RPMI7951 (cell line): ENCODE measurements at places on chromosomes 6 and 20. TPM values are rescaled to one million over a fixed set of nuclear protein-coding genes. Genes with fewer than 3 reads are reported as not detected.
A peak's percentile ranks its signal among the peaks of the same experiment; 100 is the strongest.

- DNase-seq: no peak
Measured at GRCh38 chr6:112005013-112005371, 48.9 kb upstream of the CCN6 start.

DNA sequence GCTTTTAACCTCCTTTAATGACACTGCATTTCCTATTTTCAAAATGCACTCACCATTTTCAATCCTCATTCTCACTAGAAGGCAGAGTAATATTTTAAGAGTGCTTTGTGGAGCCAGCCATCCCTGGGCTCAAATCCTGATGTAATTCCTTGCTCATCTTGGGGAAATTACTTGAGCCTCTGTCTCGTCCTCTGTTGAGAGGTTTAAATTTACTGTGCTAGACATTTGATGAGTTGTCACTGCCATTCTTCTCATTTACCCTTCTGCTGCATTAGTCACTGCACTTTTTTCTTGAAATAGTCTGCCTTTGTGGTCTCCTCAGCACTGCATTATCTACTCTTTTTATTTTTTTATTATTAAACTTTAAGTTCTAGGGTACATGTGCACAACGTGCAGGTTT lies 150.0 kb upstream of the HDDC2 start:
- DNase-seq: no peak

GRCh38 chr20:57476084-57476526 lies 48.8 kb downstream of the CTCFL start:
- no peak for DNase-seq

- peak; percentile 73 for DNase-seq
Measured at GRCh38 chr20:54176610-54177009, 2.8 kb upstream of the CYP24A1 start.

DNA sequence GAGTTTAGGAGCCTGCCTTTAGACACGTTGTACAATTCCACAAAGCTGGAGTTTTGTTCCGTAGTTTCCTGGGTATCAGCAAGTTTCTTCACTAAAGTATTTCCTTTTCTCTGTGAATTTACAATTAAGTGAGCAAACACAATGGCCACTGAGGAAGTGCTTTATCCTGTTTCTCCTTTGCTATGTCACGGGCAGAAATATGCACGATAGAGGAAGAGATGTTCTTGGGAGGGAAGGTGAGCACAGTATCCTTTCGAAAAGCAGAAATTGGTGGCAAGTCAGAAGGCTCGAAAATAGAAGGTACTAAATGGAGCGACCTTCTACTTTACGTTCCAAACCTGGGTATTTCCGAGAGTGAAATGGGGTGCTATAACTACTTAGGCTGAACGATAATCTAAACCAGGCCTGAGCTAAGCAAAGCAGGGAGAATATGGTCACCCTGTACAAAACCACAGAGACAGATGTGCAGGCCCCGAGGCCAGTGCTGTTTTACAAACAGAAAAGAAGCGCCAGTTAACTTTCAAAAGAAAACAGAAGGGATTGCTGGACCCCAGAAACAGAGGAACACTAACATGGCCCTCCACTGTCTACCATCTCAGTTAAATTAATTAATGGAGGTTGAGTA lies 259.6 kb downstream of the TBC1D7 start:
- DNase-seq: no peak

DNA sequence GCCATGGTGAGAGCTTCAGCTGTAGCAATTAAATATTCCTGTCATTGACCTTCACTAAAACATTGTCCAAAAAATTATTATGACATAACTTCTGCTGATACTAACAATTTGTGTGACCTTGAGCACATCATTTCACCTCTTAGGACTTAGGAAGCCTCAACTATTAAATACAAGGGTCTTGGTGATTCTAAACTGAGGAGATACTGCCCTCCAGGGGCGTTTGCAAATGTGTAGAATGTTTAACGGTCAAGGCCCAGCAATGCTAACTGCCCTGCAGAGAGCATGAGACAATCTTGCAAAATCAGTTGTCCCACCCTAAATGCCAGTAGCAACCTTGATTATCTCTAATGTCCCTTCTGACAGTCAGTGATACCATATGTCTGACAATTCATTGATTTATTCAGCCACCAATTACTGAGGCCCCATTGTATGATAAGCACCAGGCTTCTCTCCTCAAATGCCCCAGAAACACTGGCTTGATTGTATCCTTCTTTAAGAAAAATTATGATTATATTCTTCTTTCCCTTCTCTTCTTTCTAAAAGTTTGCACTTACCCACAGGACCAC lies 284.1 kb upstream of the PLN start:
- peak; percentile 22 for DNase-seq

DNA sequence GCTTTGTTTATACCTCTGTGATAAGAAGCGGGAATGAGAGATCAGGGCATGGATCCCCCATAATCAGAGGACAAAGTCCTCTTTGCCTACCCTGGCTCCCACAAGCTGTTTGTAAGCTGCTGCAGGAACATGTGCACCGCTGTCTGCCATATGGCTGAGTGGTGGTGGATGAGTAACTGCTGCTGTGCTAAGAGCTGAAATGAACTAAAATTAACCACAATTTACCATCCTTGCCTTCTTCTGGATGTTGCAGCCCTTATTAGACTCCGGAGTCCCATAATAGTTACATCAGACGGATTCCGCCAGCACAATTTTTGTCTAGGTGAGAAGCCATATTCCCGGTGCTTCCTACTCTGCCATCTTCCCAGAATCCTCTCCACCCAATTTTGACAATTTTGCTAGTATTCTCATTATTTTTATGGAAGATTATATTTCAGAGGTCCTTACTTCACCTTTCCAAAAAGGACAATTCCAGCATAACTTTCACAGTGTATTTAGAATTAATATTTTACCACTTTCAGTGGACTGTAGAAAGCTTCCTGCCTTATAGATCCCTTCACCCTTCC lies 6.0 kb upstream of the CMTR1 start:
- peak; percentile 42 for DNase-seq

GRCh38 chr20:704726-705125 lies 29.1 kb upstream of the SCRT2 start:
- no peak for DNase-seq

GRCh38 chr6:105253787-105254186 lies 74.0 kb upstream of the POPDC3 start:
- no peak for DNase-seq

GRCh38 chr6:82251942-82252341 lies 4.4 kb upstream of the IBTK start:
- peak; percentile 47 for DNase-seq

GRCh38 chr20:35301426-35301825 lies 9.2 kb upstream of the FAM83C start:
- DNase-seq: no peak

- DNase-seq: peak; percentile 44
Measured at GRCh38 chr6:167898673-167899311, 72.1 kb downstream of the AFDN start.

- DNase-seq: peak; percentile 48
Measured at GRCh38 chr6:156776470-156776839, 723 bp upstream of the ARID1B start.

DNA sequence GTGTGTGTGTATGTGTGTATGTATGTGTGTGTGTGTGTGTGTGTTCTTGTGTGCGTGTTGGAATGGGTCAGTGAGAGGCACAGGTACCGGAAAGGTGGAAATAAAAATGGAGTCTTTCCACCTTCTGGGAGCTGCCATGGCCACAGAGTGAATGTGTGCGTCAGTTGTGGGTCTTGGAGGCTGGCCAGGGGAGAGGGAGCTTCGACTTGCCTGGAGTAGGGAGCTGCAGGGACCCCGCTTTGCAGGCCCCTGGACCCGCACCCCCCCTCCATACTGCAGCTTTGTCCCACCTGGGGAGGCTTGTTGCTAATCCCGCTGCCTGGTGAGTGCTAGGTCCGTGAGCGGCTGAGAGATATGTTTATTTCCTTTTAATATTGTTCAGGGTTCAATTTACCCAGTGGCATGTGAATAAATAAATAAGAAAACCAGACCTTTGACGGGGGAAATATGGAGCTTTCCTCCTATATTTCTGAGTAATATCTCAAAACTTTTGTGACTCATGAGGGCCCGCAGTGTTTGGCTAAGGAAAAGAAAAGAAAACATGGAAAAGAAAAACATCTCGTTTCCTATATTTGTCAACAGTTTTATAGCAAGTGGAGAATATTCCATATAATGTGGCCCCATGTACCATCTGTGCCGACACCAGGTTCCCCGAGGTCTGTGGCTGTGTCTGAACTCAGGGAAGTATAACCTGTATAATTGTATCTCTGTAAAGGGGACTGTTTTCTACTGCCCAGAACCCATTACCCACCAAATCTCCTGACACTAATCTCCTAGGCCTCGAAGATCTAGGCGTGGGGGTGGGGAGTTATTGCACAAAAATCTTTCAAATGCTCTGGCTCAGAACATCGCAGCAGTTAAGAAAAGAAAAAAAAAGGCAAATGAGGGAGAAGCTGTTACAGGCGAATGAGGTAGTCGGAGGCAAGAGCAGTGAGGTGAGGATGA lies 24.6 kb upstream of the CCDC167 start:
- no peak for DNase-seq

DNA sequence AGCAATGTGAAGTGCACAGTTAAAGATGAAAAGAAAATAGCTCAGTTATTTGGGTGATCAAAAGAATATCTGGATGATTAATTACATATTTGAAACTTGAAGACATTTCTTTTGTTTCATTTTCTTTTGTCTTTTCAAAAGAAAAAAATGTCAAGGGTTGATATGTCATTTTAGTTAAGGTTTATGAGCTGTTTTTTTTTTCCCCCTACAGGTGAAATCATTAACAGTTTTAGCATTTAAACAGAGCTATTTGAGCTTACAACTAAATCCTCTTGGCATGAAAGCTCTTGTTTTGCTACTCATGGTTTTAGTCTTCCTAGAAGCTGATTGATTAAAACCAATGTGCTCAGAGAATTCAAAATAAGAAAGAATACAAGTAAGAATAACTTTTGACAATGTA lies 887.3 kb downstream of the PHF3 start:
- DNase-seq: no peak

DNA sequence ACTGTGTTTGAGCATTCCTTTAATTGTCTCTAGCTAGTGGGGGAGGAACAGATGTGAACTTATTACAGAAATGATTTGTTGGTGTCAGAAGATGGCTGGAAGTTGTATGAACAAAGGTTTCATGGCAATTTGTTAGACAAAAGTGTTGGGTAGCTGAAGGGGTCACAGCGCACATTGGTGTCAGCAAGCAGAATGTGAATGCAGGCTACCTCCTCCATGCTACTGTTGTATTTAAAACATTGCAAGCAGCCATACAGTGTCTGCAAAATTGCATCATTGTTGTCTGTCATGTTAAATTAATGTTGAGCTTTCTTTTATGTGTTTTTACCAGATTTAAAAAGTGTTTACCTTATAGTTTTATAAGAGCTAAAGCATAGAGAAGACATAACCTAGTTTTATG lies 6.2 kb downstream of the LRRC1 start:
- no peak for DNase-seq

GRCh38 chr6:154252678-154253077 lies 103.9 kb downstream of the IPCEF1 start:
- DNase-seq: no peak

DNA sequence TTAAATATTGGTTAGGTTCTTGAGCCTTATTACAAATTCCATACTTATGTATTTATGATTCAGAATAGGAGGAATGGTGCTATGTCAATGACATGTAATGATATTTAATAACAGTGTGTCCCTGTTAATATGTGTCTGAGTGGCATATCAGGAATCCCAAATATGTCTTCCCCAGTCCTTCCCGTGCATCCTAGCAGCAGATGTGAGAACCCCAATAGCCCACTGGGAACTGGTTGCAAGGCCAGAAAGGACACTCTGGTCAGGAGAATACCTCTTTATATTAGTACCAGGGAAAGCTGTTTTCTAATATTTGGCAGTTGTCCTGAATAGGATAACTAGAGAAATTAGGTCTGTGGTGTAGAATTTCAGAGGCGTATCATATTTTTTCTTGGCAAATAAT lies 159.1 kb upstream of the PDE7B start:
- no peak for DNase-seq

GRCh38 chr6:109073344-109074132 lies 21.1 kb downstream of the SESN1 start:
- peak; percentile 68 for DNase-seq

- DNase-seq: no peak
Measured at GRCh38 chr6:119758385-119758784, 408.8 kb upstream of the MAN1A1 start.

- no peak for DNase-seq
Measured at GRCh38 chr6:157868835-157869234, 45.8 kb downstream of the SNX9 start.

GRCh38 chr6:141610741-141611140 lies 522.0 kb upstream of the GJE1 start:
- DNase-seq: peak; percentile 46

The TRIM40 gene
- total RNA-seq: not detected in 2 replicates

The PKHD1 gene
- not detected in 2 replicates for total RNA-seq

The FUT9 gene
- not detected in 2 replicates for total RNA-seq

The BLOC1S5 gene
- 16.3 and 18.6 TPM in 2 replicates for total RNA-seq

The DZANK1 gene
- total RNA-seq: 2.1 and 3.2 TPM in 2 replicates

The RARS2 gene
- 34.7 and 40.4 TPM in 2 replicates for total RNA-seq

The MYCT1 gene
- 0.10 and 0.48 TPM in 2 replicates for total RNA-seq

The DCBLD1 gene
- 23.9 and 30.3 TPM in 2 replicates for total RNA-seq

The SMLR1 gene
- not detected in 2 replicates for total RNA-seq

The PROKR2 gene
- 0.10 TPM in 1 of 2 replicates, not detected in the other for total RNA-seq

The CST1 gene
- 0.68 and 0.84 TPM in 2 replicates for total RNA-seq

The ZNFX1 gene
- 38.3 and 42.3 TPM in 2 replicates for total RNA-seq

The LPA gene
- not detected in 2 replicates for total RNA-seq

The HLA-DMB gene
- total RNA-seq: 2.5 and 3.1 TPM in 2 replicates

The HLA-DOA gene
- under 0.01 TPM in 1 of 2 replicates, not detected in the other for total RNA-seq
